Activated CD8-positive, alpha-beta memory T cell treated with anti-CD3 and anti-CD28 coated beads, Interleukin-2, amount 50 U/mL, for 4 hours (primary cell): ENCODE measurements at places on chromosomes 5 and 9.

GRCh38 chr5:175659546-175660253 lies 1.8 kb downstream of the HRH2 start:
- no peak for DNase-seq

DNA sequence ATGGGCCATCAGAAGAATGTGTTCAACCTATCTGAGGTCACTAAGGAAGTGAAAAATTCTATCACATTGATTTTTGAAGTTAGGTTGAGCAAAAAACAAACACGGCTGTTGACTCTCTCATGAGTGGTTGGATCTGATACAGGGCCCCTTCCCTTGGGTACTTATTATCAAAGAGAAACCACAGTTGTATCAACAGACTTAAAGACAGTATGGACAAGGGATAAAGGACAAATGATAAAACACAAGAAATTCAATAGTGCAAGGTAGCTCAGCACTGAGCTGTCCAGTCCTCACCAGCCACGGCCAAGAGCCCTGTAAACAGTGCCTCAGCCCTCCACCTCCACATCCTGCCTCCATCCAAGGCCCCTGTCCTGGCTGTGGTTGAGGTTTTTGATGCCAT lies 86.9 kb downstream of the UBE2QL1 start:
- no peak for DNase-seq

- DNase-seq: no peak
These were observed 523.5 kb upstream of the ZNF608 start for GRCh38 chr5:125269926-125270325.

GRCh38 chr9:71895117-71895516 lies 15.9 kb downstream of the ABHD17B start:
- no peak for DNase-seq

DNA sequence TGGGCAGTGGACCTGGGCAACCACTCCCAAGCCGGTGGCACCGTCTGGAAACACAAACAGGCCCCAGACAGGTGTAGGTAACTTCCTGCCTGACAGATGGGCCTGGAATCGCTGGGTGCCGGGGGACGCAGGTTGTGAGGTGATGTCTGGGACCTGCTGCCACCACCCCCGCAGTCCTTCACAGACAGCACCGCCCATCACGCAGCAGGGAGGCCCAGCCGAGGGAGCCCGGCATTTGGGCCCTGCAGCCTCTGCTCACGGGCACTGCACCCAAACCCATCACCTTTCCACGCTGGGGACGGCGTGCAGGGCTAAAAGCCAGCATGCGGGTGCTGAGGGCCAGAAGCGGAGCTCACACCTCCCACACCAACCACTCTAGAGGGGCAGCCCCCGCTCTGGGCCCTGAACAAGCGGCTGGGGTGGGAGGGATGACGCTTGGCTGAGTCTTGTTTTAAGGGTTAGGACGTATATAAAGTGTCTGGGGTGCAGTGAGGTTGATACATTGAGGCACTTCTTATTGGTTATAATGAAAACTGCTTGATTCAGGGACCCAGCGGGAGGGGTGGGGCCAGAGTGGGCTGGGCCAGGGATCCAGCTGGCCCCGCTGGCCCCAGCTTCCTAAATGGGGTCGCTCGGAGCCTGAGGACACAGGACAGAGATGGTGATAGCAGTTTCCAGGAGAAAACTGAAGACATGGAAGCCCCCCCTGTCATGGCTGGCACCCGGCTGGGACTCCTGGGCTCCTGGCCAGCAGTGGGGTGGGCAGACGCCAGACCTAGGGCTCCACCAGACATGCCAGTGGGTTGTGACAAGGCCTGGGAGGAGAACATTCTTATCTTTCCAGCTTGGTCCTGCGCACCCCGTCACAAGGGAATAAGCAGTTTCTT lies 11.3 kb downstream of the MYMK start:
- no peak for DNase-seq

GRCh38 chr5:138015916-138016315 lies 17.0 kb downstream of the FAM13B start:
- no peak for DNase-seq

DNA sequence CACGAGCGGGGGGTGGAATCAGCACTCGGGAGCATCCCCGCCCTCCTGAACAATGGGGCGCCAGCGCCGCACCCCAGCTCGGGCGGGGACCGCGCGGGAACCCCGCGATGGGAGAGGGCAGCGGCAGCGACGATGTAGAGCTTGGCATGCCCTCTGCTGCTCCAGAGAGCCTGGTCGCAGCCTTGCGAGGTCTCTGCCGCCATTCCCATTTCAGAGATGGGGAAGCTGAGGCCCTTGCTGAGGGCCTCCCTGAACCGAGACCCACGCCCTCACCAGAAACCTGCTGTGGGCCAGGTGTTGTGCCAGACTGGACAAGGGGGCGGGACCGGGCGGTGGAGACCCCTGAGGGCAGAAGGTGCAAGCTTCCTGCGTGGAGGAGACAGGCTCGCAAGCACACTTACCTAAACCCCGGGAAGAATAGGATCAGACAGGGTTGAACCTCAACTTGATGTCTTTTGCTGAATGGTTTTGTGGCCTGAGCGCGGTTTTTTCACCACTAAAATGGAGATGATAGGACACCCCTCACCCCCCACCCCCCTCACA lies 647 bp upstream of the MEGF9 start:
- no peak for DNase-seq

GRCh38 chr5:135451581-135452320 lies 400 bp downstream of the TIFAB start:
- no peak for DNase-seq

DNA sequence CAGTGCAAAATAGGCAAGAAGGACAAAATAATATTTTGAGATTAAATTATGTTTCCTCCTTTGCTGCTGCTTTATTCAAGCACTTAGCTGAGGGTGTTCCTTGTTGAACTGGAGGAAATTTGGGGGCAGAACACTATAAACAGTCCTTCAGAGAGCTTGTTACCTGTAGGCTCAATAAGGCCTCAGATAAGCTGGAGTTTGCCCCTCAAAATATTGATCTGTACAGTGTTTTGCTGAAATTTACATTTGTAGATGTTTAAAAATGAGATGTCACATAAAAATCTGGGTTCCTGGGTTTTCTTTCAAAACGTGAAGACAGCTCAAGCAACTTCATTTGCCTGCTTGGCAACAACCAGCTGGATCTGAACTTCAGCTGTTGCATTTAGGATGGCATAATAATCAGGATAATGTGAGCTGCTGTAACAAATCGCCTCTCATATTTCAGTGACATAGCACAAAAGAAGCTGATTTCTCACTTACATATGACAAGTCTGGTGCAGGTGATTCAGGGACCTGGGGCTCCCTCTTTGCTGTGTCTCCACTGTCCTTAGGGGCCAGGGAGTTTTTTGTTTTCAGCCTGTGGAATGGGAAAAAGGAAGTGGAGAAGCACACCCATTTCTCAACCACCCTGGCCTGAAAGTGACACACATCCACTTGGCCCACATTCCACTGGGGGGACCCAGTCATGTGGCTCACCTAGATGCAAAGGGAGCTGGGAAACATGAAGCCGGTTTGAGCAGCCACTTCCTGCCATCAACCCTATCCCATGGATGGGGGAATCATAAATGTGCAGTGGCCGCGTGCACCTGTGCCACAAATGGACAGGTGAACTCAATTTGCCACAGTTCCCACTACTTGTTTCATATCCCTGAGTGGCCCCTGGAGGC lies 2.4 kb upstream of the PSAT1 start:
- DNase-seq: no peak

GRCh38 chr5:169354921-169355320 lies 54.0 kb upstream of the SLIT3 start:
- no peak for DNase-seq

- no peak for DNase-seq
These were observed 60.3 kb upstream of the RNU6ATAC start for GRCh38 chr9:134224567-134225093.

GRCh38 chr5:73030531-73030930 lies 74.7 kb downstream of the FCHO2 start:
- no peak for DNase-seq

GRCh38 chr5:170332058-170332457 lies 34.5 kb upstream of the LCP2 start:
- no peak for DNase-seq

DNA sequence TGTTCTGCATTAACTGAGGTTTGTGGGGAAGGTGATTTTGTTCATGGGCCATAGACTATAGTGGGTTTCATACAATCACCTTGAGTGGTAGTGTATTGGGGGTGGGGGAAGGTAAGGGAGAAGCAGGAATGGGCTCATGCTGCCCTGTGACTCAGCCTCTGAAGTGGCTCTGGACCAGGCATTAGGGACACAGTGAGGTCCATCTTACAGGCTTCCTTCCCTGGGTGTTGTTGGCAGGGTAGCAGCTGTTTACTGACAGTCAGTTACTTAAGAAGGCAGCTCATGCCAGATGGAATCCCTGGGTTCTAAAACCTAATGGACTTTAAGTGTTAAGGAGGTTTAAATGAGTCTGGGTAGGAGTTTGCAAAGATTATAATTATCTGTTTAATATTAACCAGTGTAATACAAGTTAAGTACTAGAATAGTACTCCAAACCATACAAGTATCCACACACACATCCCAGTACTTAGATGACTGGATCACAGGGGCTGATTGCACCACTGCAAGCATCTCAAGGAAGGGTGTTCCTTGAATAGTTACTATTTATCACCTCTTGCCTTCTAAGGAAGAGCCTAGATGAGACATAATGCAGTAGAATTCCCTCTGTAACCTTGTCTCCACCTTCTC lies 59.3 kb downstream of the CAST start:
- no peak for DNase-seq

DNA sequence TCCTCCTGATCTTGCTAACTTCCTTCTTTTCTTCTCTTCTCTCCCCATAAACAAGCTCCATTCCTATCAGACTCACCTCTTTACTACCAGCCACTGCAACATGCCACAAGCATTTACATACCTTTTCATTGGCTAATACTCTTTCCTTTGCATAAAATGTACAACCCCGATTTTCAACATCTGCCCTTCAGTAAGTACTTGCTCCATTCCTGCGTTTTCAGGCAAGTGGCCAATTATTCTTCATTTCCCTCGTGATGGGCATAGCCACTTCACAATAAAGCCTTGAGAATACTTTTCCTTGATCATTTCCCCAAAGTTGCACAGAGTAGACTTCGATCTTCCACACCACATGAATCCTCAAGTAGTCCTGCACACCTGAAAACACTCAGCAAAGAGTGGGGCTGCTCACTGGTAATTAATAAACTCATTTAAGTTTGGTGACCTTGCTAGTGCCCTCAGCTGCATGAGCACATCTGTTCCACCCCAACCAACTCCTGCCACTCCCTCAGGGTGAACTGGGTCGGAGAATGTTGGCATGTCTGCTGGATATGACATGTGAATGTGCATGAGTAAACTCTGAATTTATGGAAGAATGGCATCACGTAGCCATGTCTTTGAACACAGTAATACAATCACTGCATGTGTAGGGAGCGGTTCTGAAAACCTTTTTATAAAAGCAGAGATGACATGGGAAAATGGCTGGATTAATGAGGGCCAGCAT lies 535.8 kb downstream of the SEMA5A start:
- DNase-seq: no peak

DNA sequence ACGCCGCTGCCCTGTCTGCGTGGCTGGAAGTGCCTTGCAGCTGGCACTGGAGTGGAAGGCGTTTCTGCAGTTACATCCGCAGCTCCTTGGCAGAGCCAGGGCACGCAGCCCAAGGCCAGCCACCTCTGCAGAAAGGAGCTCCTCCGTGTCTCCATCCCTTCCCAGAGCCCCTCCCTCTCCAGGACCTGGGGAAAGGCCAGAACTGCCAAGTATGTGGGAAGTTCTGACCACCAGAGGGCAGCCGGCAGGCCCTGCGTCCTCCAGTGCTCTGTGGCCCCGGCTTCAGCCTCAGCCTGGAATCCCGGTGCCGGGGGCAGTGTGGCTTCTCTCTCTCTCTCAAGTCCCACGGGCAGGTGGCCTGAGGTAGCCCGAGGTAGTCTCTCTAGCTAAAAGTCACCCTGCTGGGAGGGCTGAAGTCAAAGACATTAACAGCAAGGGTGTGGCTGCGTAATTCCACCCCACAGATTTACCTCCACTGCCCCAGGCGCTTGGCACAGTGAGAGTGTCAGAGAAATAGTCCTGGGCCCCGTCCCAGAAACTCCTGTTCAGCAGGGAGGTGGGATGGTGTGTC lies 101.7 kb upstream of the FCN2 start:
- no peak for DNase-seq
